ENCODE measurements at places on chromosomes 4 and X.
A peak's percentile ranks its signal among the peaks of the same experiment; 100 is the strongest.

DNA sequence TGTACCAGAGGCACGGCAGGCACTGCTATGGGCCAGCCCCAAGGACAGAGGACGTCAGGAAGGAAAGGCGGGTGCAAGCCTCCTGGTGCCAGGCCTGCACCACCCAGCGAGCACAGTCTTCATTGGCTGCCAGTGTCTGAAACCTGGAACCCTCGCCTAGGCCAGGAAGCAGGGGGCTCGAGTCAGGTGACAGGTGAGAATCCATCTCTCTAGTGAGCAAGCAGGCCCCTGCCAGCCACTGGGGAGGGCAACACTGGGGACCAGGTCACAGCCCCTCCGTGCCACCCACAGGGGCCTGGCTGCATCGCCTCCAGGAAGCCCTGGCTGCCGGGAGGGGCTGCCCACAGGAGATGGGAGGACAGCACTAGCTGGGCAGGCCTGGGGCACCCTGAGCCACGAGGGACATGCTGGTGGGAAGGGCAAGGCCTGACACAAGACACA is 6.9 kb upstream of the HAUS3 start:
- no peak for DNase-seq

DNA sequence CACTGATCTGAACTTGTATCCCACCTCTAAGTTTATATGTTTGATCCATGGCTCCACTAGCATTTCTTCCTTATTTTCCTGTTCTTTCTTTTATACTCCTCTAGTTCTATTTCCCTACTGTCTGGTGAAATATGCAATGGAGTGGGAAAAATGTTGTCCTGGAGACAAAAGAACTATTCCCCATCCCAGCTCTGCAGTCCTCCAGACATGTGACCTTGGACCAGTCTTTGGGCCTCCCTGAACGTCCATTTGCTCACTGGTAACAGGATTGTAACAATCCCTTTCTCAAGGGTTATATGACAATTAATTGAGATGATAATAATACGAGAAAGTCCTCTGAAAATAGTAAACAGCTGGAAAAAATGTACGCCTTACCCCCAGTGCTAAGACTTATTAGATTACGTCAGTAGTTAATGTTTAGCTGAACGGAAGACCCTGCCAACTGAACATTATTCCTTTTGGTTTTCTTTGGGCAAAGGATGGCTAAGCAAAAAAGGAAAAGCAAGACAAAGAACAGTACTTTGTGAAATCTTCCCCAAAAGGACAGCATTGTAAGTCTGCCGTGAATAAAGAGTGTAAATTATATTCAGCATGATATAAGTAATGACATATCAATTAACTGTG is 302.3 kb upstream of the PPARGC1A start:
- DNase-seq, result no peak

GRCh38 chr4:1323280-1323634 is 23.8 kb upstream of the UVSSA start:
- DNase-seq, result no peak

DNA sequence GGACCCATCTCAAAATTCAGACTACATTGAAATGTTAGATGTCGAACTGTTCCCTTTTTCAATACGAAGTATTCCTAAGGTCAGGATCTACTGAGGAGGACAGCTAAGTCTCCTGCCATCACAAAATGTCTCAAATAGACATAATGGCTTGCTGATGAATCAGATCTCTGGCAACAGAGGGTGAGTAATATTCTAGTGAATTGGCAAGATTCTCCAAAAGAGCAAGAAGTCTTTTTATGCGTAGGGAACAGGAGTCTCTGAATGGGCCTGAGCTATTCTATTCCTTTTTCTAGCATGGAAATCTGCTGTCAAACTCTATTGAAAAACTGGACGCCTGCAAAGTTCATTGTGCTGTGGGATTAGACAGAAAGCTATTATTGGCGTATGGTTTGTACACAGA is 145.4 kb downstream of the FNIP2 start:
- no peak for DNase-seq

- no peak for DNase-seq
These were observed 669.8 kb downstream of the IQCM start for GRCh38 chr4:149145803-149146202.

DNA sequence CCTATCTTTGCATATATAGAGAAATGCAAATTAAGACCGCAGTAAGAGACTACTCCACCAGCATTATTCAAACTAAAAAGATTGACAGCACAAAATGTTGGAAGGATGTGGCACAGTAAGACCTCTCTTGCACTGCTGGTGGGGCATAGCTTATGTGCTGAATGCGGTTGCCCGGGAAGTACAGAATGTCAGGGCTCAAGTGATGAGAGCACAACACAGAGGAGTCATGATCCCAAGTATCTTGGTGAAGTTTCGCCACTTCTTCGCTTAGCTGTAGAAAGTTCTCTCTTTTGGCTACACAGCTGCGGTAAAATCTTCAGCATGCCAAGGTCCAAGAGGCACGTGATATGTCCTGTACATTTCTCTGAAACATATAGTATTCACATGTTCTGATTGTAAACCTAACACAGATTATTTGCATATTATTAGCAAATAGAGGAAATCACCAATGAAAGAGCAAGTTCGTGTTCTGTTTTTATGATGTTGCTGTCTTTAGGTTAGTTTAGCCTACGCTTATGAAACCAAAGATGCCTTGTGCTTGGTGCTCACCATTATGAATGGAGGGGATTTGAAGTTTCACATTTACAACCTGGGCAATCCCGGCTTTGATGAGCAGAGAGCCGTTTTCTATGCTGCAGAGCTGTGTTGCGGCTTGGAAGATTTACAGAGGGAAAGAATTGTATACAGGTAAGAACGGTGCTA is 55.0 kb downstream of the HTT-AS start:
- no peak for DNase-seq

- DNase-seq, result no peak
These were observed 286.4 kb downstream of the USP46 start for GRCh38 chr4:52372747-52373146.

- DNase-seq, result no peak
These were observed 21.3 kb upstream of the SOX3 start for GRCh38 chrX:140526171-140526570.

GRCh38 chrX:46770817-46771163 is 11.9 kb upstream of the SLC9A7 start:
- no peak for DNase-seq

GRCh38 chrX:23699636-23700194 is 32.4 kb downstream of the PRDX4 start:
- DNase-seq, result peak; percentile 11

DNA sequence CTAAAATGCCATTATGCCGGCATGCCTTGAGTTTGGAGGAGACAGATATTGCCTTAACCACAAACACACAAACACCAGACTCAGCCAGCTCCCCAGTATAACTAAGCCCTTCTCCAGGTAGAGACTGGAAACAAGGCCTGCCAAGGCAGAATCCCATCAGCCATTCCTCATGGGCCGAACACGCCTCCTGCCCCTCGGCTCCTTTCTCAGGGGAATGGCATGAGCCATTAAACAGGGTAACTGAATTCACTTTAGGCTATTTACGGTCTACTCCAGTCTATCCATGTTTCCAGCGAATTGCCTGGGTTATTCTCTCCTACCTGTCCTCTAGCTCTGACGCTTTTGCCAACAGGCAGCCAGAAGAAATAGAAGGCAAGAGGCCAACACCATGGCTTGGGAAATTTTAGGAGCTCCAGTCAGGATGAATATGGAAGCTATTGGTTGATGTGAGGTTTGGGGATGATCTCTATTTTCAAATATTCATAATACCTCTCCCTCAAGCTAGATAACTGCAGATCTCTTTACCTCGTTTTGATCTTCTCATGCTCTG is 4.9 kb downstream of the SEL1L3 start:
- no peak for DNase-seq

DNA sequence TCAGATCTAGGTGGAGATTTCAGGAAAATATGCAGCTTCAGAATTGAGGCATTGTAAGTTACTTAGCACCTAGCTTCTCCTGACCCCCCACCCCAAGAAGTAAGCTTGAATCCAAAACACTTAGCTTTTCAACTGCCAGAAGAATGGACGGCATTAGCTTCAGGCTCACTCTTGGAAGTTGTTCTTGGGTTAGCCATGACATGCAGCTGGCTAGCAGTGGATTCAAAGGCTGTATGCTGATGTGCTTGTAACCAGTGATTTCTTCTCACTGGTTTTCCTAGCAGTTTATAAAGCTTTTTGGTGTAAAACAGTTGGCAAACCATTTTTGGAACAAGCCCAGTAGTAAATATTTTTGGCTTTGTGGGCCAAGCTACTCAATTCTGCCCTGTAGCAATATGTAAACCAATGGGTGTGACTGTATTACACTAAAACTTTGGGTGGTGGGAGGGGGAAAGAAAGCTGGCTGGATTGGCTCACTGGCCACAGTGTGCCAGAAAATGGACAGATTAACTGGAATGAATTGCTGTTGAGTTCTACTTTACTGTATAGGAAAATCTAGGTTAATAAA is 85.6 kb downstream of the SHROOM2 start:
- no peak for DNase-seq

DNA sequence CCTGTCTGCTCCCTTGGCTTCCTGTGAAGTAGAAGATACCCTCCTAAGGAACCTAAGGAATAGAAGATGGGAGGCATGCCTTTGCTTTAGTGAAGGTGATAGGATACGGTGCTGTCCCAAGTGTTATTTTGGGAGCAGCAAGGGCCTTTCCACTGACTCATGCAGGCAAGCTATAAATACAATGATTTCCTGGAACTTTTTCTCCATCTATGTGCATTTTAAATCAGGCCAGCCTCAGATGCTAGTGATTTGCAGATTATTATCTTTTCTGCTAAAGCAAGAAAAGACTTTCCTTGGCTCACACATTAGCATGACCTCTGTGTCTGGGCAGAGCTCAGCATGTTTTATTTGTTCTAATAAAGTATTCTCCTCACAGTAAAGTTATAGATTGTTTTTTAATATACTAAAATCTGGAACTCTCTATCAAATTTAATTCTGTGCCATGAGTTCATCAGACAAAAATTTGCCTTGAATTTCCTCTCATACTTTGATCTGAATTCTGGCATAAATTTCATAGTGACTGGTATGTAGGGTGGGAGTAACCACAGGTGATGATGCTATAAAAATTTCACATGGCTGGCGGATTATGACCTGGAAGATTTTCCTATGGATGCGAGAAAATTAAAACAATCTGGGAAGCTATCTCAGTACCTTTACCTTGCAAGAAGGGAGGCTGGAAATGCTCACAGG is 131.7 kb downstream of the REPS2 start:
- DNase-seq, result no peak

DNA sequence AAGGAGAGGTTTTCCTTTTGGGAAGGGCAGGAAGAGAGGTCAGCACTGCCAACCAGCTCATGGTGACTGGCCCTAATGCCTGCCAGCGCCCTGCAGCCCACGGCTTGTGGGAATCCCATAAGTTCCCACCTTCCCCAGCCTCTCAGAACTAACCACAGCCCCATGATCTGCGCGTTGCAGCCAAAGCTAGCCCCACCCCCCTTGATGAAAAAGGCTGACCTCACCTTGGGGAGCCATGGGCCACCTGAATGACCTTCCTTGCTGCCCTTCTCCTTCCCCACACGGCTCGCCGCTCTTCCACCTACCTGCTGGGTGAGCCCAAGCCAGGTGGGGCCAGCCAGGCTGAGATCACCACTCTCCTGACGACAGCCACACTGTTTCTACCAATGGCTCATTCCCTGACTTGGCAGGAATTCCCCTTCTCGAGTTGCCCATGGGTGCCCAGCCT is 3.9 kb upstream of the ELF4 start:
- no peak for DNase-seq

DNA sequence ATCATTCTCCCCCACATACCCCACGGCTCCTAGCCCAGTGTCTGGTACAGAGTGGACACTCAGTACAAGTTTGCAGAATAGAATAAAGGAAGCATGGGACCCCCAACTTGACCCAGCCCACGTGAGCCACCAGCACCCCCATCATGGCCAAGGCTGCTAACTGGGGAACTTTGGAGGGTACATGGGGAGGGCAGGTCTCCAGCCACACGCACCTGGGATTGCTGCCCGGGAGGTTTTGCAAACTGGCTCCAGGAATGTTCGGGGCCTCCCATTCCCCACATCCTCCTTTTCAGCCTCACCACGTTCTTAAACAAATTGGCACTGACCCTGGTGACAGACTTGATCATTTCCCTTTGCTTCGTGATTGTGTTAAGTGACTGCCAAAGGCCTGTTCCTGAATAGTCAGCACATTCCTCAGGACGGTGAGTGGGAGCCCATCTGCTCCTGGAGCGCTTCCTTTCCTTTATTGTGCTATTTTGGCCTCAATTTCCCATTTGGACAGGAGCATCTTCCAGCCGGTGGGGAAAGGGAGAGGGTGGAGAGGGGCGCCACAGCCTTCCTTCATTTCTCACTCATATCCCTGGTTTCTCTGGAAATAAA is 18.7 kb upstream of the XPNPEP2 start:
- DNase-seq, result no peak

DNA sequence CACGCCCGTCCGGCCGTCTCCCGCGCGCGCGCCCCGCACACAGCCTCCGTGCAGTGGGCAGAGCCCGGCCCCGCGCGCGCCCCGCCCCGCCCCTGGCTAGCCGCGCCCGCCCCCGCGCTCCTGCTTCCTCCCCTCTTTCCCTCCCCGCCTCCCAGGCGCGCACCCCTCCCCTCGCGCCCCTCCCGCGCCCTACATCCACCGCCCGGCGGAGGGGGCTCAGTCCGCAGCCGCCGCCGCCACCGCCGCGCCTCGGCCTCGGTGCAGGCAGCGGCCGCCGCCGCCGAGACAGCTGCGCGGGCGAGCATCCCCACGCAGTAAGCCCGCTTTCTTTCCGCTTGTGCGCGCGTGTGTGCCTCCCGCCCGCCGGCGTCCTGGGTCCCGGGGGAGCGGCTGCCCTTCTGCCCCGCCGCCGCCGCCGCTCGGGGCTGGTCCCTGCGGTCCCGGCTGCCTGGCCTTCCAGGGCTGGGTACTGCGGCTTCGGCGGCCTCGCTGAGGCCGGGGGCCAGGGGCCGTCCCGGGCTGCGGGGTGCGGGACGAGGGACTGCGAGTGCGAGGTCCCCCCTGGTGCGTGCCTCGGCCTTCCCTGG is at the start of gene FHL1:
Gene FHL1, plus strand, starts transcription at position 219 of the 587 bp plus-strand sequence.
- DNase-seq, result no peak

DNA sequence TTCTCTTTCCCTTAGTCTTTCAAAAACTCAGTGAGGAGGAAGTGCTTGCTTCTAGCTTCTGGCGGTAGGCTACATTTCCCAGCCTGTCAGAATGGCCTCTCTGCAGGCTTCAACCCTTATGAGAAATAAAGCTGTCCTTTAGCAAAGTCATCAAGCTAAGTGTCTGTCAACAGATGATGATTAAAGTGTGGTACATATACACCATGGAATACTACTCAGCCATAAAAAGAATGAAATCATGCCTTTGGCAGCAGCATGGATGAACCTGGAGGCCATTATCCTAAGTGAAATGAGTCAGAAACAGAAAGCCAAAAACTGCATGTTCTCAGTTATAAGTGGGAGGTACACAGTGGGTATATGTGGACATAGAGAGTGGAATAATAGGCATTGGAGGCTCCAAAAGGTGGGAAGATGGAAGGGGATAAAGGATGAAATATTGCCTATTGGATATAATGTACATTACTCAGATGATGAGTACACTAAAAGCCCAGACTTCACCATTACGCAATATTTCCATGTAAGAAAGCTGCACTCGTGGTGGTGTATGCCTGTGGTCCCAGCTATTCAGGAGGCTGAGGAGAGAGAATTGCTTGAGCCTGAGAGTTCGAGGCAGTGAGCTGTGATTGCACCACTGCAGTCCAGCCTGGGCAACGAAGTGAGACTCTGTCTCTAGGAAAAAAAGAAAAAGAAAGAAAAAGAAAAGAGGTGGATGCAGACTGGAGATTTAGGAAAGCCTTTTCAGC is 7.9 kb downstream of the TRIM2 start:
- no peak for DNase-seq
